Hippocampal formation (tissue), 2 donors: ENCODE measurements at places on chromosomes 4 and X.

GRCh38 chr4:56701161-56701480 lies 20.0 kb upstream of the HOPX start:
- DNase-seq: no peak

DNA sequence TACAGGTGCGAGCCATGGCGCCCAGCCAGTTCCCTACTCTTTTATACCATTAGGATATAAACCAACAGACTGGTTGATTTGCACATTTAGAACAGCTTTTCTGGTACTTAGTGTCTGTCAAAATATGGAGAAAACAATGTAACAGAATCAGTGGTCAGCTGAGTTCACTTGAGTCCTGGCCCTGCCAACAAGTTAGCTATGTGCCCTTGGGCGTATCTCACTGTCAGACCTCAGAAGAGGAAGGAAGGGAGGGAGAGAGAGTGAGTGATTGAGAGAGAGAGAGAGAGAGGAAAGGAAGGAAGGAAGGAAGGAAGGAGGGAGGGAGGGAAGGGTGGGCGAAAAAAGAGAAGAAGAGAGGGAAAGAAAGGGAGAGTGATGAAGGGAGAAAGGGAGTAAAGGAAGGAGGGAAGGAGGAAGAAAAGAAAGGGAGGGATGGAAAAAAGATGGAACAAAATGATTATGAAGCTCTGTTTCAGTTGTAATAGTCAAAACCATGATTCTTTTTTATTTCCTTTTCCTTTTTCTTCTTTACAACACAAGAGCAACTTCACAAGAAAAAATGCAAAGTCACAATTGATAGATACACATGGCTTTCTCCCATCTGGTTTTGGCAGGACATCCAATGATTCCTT lies 55.7 kb upstream of the PDGFRA start:
- DNase-seq: no peak

GRCh38 chrX:73647632-73648322 lies 84.8 kb downstream of the CHIC1 start:
- no peak for DNase-seq

- DNase-seq: no peak
Measured at GRCh38 chr4:181158971-181159370, 1084.2 kb upstream of the TENM3 start.

- DNase-seq: no peak
Measured at GRCh38 chr4:93157986-93158385, 670.6 kb upstream of the ATOH1 start.

DNA sequence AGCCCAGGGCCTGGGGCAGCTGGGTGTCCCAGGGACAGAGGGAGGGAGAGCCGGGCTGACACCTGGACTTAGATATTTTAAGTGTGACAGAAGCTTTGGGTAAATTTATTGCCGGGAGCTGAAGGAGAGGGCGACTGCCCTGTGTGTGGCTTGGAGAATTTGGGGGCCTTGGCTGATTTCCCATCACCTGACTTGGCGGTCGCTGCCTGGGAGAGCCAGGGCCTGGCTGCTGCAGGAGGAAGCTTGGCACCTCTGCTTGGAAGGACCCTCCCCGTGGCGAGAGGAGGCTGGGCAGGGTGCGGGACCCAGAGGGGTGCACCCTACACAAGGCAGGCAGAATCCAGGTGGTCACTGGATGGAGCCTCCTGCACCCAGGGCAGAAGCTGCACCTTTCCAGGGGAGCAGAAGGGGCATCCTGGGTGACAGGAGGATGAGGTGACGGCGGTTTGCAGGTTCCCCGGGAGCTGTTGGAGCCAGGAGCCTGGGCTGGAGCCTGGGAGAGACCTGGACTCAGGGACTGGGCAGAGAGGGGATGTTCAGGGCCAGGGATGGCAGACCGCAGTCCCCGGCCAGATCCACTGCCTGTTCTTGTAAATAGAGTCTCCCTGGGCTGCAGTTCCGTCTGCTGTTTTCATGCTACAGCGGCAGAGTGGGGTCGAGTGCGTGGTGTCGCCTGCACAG lies 72.0 kb downstream of the RGS12 start:
- DNase-seq: no peak

GRCh38 chr4:84920617-84921016 lies 45.9 kb downstream of the WDFY3 start:
- no peak for DNase-seq

- no peak for DNase-seq
Measured at GRCh38 chr4:1381944-1382541, 24.2 kb downstream of the NKX1-1 start.

- no peak for DNase-seq
Measured at GRCh38 chrX:7214251-7214650, 66.3 kb upstream of the PUDP start.

DNA sequence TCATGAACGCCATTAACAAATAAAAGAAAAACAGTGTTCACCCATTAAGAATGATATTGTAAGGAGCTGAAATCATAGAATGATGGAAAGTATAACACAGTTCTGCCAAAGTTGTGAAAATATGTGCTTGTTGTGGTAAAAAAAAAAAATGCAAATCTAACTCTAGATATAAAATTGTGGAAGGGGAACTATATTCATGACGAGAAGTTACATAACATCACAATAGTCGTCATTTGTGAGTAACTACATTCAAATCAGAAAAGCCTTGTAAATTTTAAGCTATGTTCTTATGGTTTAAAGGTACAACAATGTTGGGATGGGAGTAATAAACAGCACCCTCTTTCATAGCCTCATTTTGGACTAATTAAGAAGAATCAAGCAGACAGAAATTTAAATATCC lies 57.6 kb upstream of the PRDM8 start:
- DNase-seq: no peak

- no peak for DNase-seq
Measured at GRCh38 chrX:140822184-140822583, 112.6 kb downstream of the LINC00632 start.

- DNase-seq: no peak
Measured at GRCh38 chr4:3413217-3413671, 28.5 kb upstream of the HGFAC start.

DNA sequence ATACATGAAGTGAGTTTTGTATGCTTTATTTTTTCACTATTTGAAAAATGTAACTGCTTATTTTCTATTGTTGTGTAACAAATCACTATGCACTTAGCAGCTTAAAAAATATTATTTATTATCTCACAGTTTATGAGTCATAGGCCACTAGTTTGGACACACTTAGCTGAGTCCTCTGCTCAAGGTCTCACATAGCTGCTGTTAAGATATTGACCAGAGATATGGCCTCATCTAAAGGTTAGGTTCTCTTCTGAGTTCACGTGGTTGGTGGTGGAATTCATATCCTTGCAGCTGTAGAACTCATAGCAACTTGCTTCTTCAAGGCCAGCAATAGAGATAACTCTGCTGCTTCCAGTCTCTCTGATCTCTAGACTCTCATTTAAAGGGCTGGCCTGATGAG lies 534.4 kb downstream of the SPRY1 start:
- DNase-seq: no peak

DNA sequence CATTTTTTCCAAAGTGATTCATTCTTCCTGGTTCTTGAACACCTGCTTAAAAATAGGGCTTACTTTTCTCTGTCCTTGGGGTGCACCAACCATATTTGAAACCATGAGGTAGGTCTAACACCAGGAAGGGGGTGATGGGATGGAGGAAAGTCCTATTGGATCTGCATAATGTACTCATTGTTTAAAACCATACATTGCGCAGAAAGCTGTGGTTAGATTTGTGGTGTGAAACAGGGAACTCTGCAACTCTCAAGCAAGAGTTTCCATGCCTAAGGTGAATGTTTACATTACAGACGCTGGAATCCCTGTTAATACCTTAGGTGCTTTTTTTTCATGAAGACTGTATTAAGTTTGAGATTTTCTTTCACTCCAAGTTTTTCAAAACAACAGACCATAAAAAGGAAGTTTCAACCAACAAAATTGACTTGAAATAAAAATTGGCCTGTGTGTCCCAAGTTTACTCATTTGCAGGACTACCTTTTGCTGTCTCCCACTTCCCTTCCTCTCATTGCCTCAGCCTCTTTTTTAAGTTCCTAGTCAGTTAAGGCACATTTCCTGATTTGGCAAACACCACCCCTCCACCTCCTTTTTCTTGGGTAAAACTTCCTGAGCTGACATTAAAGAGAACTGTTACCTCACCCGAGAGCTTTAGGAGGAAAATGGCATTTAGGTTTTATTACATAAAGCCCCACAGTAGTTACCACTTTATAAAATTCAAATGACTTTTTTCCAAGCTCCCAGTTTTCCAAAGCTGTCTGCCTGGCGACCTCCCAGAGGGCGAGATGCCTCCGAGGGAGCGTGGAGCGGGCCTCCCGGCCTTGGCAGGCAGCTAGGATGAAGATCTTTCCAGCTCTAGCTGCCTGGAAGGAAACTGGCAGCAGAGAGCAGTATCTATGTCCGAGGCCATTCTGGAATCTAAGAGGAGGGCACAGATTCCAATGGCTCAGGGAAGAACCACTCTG lies 47.9 kb upstream of the RBPJ start:
- no peak for DNase-seq

GRCh38 chr4:154983714-154984113 lies 202.6 kb downstream of the RBM46 start:
- no peak for DNase-seq

- DNase-seq: no peak
Measured at GRCh38 chr4:78167510-78167909, 110.4 kb downstream of the FRAS1 start.

DNA sequence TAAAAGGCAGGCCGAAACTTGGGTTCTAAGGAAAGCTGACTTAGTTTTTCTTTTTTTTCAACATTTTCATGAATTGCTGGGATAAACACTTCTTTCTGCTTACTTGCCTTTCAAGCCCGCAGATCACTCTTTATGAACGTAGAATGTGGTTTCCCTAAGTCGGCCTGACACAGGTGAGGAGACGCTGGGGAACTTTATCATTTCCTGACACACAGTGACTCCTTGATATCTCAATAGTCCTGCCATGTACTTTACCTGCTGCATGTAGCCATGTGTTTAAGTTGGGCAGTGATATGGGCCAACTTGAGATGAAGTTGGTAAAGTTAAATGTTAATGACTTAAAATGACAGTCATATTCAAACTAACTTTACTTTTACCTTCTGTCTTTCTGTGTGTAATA lies 26.6 kb upstream of the SNCA start:
- no peak for DNase-seq

- DNase-seq: no peak
Measured at GRCh38 chrX:49878128-49878833, 1.0 kb upstream of the USP27X start.

DNA sequence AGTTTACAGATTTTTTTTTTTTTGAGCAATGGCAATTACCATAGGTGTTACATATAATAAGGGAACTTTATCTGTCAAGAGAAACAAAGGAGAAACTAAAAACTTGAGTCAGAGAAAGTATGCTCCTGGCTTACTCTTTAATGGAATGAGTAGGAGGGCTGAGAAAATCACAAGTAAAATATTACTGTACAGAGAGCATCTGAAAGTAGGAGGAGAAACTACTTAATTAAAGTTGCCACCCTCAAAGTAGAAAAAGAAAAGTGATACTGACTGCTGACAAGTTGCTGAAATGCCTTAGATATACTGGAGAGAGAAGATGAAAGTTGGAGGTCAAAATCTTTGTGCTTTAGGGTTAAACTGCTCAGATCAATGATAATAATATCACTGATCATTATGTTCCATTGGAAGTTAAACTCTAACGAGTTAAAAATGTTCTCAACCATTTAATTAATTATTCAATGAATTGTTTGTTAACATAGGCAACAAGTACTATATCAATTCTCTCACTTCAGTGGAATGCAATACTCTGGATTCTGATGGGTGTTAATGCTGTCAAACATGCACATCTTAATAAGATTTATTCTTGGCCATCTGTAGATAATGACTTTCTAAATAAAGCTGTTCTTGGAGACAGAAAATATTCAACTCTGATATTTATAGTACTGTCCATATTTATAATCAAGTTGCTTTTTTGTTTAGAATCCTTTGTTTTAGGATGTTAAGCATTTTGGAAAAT lies 61.2 kb upstream of the CAMK2D start:
- DNase-seq: no peak

DNA sequence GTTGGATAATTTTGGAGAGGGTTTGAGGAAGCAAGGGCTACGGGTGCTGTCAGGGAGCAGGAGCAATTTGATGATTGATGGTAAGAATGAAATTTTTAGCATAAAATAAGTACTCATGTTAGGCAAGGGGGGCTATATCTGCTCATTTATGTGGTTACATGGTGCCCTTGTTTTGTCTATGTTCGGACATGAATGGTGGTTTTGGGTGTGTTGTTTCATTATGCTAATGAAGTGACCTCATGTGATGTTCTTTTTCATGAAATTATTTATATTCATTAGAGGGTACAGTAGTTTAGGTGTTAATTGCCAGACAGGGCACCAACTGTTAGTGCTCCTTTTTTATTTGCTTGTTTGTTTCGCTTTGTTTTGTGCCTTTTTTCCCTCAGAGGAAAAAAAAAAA lies 29.3 kb downstream of the CEP44 start:
- no peak for DNase-seq

DNA sequence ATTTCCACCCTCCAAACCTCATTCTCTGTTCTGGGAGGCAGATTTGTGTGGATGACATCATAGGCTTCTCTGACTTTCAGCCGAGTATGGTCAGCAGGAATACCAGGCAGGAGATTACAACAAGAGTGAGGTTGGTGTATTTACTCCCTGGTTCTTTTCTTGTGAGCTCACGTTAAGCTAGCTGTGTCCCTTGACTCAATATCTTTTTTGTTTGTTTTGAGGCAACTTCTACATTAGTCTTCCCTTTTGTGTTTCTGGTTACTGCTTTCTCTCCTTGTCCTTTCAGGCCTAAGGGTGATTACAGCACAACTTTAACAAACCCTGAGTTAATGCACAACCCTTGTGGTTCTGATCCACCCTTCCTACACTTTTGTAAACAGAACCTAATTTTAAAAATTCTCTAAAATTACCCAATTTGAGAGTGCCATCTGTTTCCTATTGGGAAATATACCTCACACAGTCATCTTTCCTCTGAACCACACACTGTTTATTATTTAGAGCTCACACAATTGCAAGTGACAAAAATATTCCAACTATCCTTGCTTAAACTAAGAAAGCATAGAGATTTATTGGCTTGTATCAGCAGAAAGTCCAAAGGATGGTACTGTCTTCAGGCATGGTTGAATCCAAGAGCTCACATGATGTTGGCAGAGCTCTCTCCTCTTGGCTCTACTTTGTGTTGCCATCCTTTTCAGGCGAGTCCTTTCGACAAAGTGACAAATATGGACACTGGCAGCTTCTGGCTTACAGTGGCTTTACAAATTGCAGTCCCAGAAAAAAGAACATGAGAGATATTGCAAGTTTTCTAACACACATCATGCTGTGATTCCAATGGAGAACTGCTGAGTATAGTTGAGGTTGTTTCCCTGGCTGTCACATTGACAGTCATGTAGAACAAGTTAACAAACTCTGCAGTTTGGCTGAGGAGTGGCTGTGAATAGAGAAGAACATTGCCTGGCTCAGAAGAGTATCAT lies 150.5 kb upstream of the DDIT4L start:
- no peak for DNase-seq

DNA sequence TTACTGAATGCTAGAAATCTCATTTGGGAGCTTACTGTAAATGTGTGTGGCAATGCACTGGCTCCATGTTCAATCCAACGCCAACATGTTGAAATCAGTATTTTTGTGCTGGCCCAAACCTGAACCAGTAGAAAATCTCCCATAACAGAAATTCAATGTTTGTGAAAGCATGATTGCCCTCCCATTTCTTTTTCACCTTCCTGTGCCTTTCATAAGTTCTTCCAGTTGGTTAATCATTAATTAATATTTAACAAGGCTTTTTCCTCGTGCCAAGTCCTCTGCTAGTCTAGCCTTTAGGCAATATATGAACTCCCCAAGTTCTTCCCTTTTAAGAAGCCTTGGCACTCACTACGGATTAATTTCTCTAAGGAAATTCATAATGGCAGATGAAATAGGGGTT lies 1.3 kb upstream of the PLS3 start:
- no peak for DNase-seq
